ENCODE measurements at places on chromosomes 5 and 9.

DNA sequence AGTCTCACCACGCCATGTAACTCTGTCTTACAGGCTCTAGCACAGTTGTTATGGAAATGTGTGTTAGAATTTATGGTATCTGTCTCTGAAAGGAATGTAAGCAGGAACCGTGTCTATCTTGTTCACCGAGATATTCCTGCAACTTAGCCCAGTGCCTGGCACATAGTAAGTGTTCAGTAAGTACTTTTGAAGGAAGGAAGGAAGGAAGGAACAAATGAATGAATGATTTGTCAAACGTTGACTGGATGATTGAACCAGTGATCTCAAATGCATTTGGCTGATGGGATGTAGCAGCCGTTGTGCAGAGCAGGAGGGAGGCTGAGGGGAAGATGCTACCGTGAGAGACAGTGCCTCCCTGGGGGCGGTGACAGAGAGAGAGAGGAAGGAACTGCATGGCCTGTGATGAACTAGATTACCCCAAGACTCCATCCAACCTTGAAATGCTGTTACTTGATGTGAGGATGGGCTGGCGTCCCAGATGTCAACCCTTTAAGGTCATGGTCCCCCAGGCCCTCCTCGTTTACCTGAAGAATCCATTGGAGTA is 47.5 kb upstream of the PPARGC1B start:
- no peak for DNase-seq

DNA sequence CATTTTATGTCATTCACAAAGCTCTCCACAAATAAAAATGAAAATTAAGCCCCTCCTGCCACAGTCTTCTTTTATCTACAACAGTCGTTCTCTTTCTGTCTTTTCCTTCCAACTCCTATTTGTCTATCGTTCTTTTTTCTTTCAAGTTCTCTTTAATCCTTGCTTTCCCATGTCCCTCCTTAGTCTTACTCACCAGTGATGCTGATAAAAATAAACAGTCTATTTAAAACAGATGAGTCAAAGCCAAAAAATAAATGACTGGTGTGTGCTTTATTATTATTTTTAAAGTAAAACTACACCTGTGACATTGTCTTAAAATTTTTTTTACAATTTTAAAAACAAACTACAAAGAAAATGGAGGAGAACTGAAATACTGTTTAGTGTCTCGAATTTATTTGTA is 137.1 kb upstream of the TMEM161B start:
- DNase-seq, result no peak

DNA sequence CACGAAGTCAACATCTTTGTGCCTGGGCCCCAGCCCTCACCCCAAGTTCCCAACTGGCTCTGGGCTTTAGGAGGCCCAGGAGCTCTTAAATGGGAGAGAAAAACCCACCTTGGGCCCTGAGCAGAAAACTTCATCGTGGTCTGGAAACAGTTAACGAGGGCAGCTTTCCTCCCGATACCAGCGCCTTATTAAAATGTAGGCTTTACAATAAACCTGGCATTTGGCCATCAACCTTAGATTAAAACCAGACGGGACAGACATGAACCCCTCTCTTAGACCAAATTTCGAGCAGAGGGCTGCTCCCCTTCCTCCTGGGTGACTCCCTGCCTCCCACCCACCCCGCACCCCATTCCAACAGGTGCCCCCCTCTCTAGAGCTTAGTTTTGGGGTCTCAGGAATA is 39.4 kb downstream of the PRRX2 start:
- DNase-seq, result no peak

- no peak for DNase-seq
Measured at GRCh38 chr5:60823574-60823973, 20.5 kb downstream of the ELOVL7 start.

- no peak for DNase-seq
Measured at GRCh38 chr5:109584986-109585599, 104.6 kb upstream of the MAN2A1 start.

DNA sequence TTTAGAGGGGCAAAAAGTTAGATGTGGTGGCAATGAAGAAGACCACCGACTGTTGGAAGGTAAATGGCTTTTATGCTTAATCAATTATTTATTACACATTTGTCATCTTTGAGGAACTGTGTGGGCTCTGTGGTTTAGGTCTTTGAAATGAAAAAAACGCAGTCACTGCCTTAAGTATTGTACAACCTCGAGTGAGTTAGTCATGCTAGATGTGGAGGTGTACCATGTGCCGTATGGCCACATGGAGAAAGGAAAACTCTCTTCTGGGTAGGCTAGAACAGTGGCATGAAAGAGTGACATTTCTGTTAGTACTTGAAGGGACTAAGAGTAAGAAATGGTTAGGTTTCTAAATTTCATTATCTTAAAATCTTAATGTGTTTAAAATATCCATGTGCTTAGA is 166.1 kb downstream of the HACD4 start:
- no peak for DNase-seq

DNA sequence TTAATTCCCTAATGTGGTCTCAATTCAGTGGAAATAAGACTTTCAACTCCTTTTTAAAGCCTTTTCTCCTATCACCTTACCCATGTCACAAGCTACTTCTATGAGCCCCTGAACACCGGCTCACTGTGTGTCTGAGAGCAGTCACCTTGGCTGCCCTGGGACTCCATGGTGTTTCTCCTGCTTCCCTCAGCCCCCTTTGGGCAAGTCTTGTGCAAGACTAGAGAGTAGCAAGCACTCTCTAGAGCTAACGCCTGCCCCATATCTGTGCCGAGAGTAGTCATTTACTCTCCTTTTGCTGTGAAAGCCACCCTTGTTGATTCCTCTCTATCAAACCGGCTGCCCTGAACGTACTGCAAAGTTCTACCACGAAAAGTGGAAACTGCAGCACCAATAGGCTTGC is 77.9 kb upstream of the DAB2 start:
- no peak for DNase-seq

GRCh38 chr5:122081541-122081940 is 3.5 kb upstream of the LOX start:
- no peak for DNase-seq

DNA sequence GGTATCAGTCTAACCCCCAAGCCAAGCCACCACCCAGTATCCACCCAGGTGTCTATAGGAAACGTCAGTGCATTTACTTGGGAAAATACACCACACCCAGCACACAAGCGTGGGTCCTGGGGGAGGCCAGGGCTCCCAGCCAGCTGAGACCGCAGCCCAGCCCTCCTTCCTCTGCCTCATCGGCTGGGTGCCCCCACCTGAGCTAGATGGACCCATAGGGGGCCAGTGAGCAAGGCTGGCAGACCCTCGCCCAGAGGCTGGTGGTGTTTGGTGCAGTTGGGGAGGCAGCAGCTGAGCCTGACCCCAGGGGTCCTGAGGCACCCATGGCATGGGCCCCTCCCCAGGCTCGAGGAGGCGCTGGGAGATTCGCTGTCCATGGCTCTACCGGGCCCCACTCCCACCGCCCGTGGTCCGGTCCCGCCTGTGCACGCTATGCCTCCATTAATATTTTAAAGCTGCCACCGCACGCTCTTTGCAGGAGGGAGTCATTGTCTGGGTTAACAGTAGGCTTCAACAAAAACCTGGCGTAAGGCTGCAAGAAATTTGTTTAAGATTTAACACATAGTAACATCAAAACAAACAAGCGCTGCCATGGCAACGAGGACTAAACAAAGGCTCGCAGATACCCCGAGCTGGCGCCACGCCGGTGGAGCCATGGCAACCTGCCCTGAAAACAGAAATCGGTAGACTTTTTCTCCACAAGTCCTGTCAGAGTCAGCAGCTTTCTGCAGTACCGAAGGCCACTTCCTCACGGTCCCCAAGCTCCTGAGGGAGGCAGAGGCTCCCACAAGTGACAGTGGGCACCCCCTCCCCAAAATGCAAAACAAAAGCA is 20.6 kb downstream of the TPPP start:
- DNase-seq, result peak; percentile 84

DNA sequence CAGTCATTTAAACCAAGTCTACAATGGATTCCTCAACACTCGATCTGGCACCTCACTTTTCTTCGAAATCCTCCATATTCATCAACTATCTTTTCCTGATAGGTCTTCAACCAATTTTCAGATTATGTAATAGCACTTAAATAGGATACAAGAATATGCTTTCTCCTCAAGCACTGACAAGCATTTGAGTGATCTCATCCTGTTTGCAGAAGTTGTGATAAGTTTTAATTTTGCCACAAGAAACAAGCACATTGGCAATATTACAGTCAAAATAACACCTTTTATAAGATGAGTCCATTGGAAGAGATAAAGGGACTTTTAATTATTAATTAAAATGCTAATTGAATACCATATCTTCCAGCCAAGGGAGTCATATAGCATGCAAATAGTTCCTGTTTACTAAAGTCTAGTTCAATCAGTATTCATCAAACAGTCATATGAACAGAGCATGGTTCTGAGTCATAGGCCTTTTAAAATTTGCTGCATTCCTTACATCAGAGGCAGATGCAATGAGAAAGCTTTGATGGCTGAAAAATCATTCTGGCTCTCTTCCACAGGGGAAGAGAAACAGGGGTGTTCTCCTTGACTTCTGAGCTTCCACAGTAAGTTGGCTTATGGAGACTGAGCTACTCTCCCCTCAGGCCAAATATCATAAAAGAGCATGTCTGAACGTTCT is 32.7 kb upstream of the ZCCHC9 start:
- peak; percentile 43 for DNase-seq

DNA sequence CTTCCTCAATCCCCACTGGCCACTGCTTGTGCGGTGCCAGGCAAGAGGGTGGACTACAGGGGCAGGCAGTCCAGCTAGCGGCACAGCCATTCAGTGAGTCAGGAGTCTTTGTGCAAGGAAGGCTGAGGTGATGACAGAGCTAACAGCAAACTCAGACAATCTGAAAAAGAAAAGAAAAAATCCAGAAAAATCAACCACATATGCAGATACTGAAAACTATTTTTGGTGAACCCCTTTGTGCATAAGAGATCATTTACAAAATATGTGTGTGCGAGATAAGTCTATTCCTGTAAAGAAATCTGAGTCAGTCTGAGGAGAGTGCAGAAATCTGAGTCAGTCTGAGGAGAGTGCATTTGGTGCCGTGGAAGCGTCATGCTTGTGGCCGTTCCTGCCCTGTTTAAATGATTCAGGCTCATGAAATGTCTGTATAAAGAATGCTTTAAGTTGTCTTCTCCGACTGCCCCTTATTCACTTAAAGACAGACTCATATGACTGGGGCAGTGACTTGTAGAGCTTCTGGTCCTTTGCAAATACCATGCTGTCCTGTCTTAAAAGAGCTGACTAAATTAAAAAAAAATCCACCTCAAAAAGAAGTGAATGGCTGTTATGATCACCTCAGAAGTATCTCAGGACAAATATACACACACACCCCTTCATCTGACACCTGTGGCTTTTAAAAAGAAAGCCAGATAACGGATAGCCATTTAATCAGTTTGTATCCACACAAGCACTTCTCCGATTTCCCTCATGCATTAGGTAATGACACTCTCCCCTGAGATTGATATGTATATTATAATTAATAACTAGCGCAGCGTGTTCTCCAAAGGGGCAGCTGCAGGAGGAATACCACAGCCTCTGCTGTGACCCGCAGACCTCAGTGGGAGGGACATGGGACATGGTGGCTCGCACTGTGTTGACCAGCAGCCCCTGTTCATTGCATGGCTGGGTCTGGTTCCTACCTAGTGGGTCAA is 47.3 kb downstream of the TRIO start:
- peak; percentile 33 for DNase-seq

DNA sequence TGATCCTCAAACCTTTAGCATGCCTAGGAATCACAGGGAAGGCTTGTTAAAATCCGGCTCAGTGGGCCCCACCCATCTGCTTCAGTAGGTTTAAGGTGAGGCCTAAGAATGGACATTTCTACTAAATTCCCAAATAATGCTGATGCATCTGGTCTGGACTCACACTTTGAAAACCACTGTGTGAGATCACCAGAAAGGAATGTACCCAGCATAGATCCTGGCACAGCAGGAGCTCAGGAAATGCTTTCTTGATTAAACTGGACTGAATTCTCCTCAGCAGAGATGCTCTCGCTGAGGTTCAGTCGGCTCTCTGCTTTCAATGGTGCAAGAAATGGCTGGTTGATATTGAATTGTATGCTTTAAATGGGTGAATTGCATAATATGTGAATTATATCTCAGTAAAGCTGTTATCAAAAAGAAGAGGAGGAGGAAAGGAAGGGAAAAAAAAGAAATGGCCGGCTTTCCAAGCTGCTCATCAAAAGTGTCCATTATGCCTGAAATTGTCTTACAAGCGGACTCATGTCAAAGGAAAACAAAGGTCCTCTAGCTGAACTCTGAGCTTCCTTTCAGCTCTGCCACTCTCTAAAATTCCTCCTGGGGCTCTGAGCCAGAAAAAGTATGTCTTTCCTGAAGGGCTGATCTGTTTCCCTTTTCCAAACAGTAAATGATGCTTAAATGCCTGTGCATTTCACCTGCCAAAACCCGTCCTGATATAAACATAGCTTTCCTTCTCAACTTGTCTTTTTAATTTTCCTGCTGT is 77.6 kb upstream of the SAP30L start:
- peak; percentile 35 for DNase-seq

GRCh38 chr9:124084087-124084486 is 72.5 kb downstream of the LHX2 start:
- DNase-seq, result no peak

DNA sequence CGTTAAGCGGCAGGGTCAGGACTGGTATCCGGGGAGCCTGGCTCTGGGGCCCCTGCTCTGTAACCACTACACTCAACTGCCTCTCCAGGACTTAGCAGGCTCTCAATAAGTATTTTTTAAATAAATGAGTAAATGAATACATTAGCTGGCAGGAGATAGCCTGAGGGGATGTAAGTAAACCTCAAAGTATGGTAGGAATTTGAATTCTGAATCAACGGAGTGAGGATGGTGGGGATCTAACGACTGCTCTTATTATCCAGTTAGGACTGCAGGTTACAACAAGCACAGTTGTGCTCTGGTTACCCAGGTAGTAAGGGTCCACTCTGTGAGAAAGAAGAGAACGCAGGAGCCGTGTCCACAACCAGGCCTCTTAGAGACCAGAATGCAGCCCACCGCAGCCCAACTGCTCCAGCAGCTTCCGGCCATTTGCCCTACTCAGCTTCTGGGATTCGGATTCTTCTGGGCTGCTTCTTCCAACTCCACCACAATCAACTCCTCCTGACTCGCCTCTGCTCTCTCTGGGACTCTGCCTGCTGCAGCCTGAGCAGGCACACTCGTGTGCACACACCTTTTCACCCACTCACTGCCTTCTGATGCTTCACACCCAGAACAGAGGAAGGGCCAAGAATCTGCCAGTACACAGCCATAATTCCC is 52.6 kb downstream of the MED27 start:
- DNase-seq, result no peak

DNA sequence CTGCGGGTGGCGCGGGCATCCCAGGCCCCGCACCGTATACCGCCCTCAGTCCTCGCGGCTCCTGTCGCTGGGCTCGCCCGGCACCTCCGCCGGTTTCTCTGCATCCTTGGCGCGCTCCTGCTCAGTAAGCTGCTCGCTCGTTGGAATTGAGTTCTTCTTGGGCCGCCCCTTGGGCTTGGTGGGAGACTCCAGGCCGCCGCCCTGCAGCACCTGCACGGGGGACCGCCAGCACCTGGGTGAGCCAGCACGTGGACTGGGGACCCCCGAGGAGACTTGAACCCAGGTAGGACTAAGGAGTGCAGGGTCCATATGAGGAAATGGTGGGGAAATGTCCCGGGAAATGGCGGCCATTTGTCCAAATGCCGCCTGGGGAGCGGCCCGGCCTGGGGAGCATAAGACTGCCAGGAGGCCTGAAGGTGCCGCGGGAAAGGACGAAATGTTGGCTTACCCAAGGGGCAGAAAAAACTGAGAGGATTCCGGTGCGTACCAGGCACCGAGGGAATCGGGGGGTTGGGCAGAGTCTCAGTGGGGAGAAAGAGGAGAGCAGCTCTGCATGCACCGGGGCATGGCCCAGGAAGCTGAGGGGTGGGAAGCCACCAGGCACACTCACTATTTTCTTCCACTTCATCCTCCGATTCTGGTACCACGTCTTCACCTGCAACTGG is 2.9 kb downstream of the BARX1 start:
- no peak for DNase-seq

GRCh38 chr5:157860898-157861890 is 2.2 kb upstream of the CLINT1 start:
- DNase-seq, result no peak
